ENCODE measurements at places on chromosomes 16 and 17. TPM values are rescaled to one million over a fixed set of nuclear protein-coding genes. Genes with fewer than 3 reads are reported as not detected.

- DNase-seq: no peak
Measured at GRCh38 chr17:2958706-2959222, 104.6 kb downstream of the OR1D5 start.

DNA sequence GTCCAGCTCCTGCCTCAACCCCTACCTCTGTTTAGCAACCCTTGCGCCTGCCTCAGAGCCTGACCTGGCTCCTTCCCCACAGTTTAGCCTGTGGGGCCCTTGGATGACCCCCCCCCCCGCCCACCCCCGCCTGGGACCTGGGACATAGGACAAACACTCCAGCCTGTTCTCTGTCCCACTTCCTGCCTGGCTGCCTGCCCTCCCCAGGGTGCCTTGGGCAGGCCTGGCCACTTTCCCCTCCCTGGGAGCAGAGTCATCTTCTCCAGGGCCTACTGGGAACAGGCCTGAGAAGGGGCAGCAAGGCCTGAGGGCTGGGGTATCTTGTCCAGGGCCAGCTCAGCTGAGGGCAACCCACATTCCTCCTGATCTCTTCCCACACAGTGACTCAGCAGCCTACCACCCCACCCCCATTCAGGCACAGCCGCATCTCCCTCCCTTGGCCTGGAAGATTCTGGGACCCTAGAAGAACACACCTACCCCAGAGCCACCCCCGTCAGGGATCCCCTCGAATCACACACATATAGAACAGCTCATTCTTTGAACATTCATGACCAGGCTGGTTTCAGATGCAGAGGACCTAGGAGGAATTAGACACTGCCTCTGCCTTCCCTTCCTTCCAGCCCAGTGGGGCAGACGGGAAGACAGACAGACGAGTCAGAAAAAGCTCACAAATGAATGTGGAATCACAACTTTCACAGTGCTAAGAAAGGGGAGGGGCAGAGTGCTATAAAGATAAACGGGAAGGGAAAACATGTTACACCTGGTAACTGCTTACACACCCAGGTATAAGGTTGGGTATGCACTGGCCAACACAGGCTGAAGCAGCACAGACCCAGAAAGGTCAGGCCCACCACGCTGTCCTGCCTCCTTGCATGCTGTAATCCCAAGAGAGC, 6.0 kb downstream of the FHOD1 start:
- DNase-seq: no peak

- DNase-seq: peak; percentile 74
Measured at GRCh38 chr17:39667945-39668924, at the start of gene PNMT. PNMT (plus strand) TSS chr17:39668453; CDS start chr17:39668476, 23 bp downstream.

DNA sequence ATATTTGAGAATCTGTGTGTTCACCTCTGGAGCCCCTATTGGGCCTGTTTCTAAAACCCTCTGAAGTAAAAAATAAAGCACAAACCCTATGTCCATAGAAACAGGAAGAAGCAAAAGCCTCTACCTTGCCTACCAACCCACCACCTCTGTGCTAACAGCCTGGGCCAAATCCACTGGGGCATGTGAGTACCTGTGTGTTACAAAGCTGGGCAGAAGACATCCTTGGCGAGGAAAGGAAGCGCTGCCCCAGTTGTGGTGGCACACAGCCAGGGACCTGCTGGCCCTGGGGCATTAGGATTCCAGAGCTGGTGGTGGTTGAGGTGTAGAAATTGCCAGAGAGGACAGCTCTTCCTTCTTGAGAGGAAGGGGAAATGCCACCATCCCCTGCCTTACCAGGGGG, 30.0 kb downstream of the MYO18A start:
- DNase-seq: no peak

- DNase-seq: no peak
Measured at GRCh38 chr16:8585857-8586256, 4.5 kb downstream of the TMEM114 start.

GRCh38 chr17:77817953-77818352, 140.6 kb upstream of the TNRC6C start:
- no peak for DNase-seq

DNA sequence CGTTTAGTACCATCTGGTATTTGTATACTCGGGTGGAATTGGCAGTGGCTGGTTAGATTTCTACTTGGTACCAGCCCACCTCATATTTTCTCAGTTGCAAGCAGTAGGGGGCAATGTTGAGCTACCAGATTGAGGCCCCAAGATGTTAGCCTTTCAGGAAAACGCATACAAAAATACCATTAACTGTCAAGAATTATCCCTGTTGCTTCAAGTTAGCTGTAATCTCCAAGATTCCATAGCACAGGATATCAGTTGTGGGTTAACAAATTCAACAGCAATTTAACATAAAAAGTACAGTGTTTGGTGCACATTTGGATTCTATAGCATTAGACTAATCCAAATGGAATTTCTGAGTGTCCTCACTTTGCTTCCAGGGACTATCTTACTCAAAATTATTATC, 188.2 kb downstream of the FTO start:
- peak; percentile 67 for DNase-seq

- no peak for DNase-seq
Measured at GRCh38 chr16:85974428-85975375, 75.7 kb downstream of the IRF8 start.

- DNase-seq: no peak
Measured at GRCh38 chr17:65389949-65390348, 171.5 kb downstream of the AXIN2 start.

GRCh38 chr17:79844869-79845600, 5.8 kb upstream of the CBX4 start:
- peak; percentile 61 for DNase-seq

DNA sequence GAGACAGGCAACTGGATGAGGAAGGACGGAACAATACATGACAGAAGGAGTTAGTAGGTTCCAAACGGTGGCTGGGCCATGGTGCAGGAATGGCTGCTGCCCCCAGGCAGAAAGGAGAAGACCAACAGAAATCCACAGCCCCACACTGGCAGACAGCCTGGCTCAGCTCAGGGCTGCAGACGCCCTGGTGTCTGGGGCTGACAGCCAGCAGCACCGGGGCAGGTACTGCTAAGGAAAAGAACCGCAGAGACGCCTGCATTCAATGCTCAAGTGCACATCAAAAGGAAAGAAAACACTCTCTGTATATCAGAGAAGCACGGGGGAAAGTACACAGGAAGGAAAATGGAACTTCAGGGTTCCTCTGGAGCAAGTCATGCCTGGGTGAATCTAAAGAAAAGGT, 53.4 kb downstream of the GAS7 start:
- DNase-seq: no peak

DNA sequence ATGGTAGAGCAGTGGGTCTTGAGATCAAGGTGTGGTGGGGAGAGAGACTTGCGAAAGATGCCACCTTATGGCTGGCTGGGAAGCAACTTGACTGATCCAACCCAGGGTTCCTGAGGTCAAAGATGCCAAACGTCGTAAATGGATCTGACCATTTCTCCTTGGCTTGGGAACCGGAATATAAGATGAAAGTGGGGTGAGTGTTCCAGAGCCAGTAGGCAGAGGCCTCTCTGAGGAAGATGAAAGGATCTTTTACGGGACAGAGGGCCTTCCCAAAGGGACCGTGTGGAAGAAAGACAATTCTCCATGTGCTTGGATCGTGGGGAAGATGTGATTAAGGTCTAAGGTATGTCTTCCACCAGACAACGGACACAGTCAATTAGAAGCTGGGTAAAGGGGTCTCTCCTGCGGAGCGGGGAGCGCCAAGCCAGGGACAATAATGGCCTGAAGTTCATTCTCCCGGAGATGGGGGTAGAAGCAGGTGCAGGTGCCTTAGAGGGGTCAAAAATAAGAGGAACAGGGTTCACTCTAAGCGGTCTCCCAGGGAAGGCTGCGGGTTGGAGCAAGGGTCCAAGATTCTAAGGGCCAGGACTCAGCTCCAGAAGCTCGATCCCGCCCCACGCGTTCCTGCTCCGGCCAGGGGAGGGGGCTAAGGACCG, 800 bp downstream of the FXR2 start:
- peak; percentile 46 for DNase-seq

GRCh38 chr16:27387724-27388123, 14.2 kb upstream of the IL21R start:
- DNase-seq: peak; percentile 51

DNA sequence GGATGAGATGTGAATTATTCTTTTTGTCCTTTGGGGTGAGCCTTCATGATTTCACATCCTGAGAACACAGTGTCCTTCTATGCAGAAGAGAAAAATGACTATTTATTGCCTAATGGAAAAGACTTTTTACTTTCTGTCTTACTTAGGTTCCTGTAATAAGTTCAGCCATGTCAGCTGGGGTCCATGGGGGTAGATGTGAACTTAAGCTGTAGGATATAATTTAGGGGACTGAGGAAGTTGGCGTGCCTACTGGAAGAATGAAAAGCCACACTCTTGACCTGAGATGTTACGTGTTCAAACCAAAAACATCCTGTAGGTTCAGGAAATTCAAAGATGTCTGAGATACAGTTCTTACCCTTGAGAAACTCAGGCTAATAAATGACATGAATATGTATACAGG, 660.5 kb downstream of the TOX3 start:
- no peak for DNase-seq

The GPR142 gene
- total RNA-seq: not detected

The HSD17B1 gene
- 1.1 TPM for total RNA-seq

The SPATA32 gene
- 0.49 TPM for total RNA-seq

The OR1F1 gene
- total RNA-seq: not detected

The FADS6 gene
- total RNA-seq: not detected

The ADAD2 gene
- total RNA-seq: not detected

The GRIN2C gene
- 0.07 TPM for total RNA-seq

The ZMYND15 gene
- total RNA-seq: 0.12 TPM

The DNAI2 gene
- 1.3 TPM for total RNA-seq

The MT1E gene
- total RNA-seq: 54.1 TPM

The MT2A gene
- 121 TPM for total RNA-seq

The CDH16 gene
- total RNA-seq: not detected

The ITGB3 gene
- total RNA-seq: 0.21 TPM

Measured in activated CD8-positive, alpha-beta memory T cell treated with anti-CD3 and anti-CD28 coated beads, Interleukin-2, amount 10 ng/mL, durations not matched to agents 7 days and 5 days (primary cell).